ENCODE measurements at places on chromosomes 4 and X.
A peak's percentile ranks its signal among the peaks of the same experiment; 100 is the strongest.

GRCh38 chr4:91359041-91360031, 944.4 kb upstream of the GRID2 start:
- DNase-seq, result no peak

DNA sequence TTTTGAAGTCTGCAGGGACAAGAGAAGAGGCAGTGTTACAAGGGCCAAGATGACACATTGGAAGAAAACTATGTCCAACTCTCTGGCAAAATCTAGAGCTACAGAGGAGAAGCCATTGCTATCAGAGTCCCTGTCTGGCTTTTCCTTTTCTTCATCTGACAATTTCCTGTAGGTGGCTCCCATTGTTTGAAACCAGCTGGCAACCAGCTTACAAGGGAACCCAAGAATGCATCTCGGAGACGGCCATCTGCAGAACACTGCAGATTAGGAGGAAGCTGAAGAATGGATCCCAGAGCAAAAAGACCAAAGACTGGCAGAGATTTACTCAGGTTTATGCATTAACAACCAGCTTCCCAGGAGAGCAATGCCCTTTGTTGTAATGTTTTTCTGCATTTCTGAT, 216.2 kb upstream of the CTSO start:
- DNase-seq, result no peak

DNA sequence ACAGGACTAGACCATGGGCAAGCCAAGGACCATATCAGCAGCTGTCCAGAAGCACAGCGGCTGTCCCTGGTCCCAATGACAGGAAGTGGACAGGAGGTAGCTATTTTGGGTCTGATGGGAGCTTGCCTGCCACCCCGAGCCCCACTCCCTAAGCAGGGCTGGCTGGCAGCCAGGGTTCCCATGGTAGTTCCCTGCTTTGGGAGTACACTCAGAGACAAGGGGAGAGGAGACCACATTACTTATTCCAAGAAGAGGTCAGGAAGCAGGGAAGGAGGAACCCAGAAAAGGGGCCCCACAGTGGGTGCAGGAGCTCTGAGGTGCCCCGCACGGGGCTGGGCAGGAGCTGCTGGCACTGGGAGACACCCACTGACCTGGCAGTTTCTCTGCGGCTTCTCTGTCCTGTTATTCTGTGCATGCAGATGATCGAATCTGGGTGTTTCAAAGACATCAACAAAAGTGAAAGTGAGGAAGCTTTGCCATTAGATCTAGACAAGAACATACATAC, 36.3 kb downstream of the HTT-AS start:
- DNase-seq, result peak; percentile 56

- no peak for DNase-seq
Measured at GRCh38 chr4:77797239-77797638, 21.9 kb downstream of the CNOT6L start.

GRCh38 chrX:17021851-17022604, 75.6 kb downstream of the REPS2 start:
- peak; percentile 38 for DNase-seq

Measured in inflammatory macrophage treated with lipopolysaccharide for 4 hours (primary cell).